Stimulated activated CD4-positive, alpha-beta T cell treated with anti-CD3 and anti-CD28 coated beads, Interleukin-4, amount 100 ng/mL, for 4 hours (primary cell): ENCODE measurements at places on chromosomes 6 and 20.

DNA sequence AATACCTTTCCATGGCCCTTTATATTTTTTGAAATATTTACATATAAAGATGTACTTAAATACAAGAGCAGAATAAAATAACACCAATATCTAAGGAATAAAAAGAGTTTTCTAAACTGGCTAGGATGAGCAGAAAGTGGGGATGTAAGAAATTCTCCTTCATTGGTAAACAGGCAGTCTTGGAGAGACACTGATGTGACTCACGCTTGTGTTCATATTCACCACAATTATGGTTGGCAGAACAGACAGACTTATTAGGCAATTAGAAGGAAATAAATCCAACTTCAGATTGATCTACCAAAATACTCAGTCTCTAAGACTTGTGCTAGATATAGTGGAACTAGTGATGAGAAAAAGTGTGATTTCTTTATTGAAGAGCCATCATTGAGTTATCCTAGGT is 463.7 kb downstream of the CDC5L start:
- no peak for DNase-seq

DNA sequence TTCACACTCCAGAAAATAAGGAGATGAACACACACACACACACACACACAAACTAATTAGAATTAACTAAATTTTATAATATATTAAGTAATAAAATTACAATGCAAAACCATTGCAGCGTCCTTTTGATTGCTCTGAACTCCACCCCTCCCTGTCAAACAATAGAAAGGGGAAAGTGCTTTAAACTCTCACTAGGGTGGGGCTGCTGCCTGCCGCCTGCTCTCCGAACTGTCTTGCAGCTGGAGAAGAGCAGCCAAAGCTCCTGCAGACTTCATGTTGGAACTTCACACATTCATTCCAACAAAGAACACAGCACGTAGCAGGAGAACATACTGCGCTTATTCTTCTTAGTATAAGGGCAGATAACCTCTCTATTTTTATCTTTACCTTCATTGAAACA is 83.2 kb downstream of the GCLC start:
- no peak for DNase-seq

DNA sequence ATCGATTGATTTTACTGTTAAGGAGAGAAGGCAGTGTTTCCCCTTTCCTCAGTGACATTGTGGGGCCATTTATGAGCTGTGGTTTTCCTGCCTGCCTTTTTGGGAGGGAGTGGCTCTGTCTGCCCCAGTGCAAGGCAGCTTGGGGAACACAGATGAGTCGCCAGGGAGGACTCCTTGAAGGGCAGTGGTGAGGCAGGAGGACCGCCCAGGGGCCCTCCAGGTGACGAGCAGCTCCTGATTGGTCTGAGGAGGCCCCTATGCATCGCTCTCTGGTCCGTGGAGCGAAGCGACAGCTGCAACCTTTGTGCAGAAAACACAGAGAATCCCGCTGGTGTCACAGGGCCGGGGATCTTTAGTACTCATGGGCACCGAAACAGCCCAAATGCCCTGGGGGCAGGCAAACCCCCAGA is 100.3 kb downstream of the TMEM242 start:
- no peak for DNase-seq

GRCh38 chr6:4133941-4134838 is 1.2 kb downstream of the ECI2 start:
- DNase-seq, result peak; percentile 22
